Activated CD4-positive, alpha-beta memory T cell treated with anti-CD3 and anti-CD28 coated beads, Interleukin-2, amount 10 ng/mL, durations not matched to agents 7 days and 5 days (primary cell): ENCODE measurements at places on chromosomes 4 and X. TPM values are rescaled to one million over a fixed set of nuclear protein-coding genes. Genes with fewer than 3 reads are reported as not detected.

DNA sequence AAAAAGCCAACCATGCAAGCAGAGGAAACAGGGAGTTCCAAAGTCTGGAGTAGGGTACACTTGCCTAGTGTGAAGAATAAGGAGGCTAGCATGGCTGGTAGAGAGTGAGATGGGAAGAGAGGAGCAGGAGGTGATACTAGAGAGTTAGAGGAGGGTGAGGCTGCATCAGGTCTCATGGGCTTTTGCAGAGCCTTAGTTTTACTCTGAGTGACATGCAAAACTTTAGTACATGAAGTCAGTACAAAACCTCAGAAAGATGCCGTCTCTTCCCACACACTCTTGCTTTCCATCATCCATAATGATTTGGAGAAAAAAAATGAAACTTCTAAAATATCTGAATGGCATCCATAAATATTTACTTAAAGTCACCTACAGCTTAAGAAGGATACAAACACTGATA lies 5.0 kb downstream of the OPRPN start:
- DNase-seq, result no peak

DNA sequence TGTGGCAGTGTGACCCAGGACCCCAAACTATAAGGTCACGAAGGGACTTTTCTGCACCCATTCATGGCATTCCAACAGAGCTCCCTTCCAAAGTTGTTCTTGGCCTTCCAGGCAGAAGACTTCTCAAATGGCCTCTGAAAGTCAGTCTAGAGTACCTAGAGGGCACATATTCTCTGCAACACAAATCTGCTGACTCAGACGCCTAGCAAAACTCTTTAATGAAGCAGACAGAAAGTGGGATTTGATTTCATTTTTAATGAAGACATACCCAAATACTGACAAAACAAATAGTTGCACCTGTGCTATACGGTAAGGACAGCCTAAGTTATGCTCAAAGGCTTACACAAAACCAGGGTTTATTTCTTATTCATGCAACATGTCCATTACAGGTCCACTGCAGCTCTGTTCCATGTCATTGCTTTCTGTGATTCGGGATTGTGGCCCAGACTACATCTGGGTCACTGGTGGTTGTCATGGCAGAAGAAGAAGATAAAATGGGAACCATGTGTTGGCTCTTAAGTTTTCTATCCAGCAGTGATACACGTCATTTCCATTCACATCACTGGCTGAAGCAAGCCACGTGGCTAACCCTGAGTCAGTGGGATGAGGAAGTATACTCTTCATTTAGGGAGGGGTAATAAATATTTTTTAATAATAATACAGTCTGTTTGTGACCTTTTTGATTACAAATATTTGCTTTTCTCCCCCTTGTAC lies 57.7 kb downstream of the NAT8L start:
- no peak for DNase-seq

- DNase-seq, result no peak
These were observed 1141.1 kb downstream of the FAT4 start for GRCh38 chr4:126455865-126456264.

GRCh38 chr4:105148776-105149175 lies 2.1 kb downstream of the TET2 start:
- DNase-seq, result no peak

Gene STARD8
- 3.5 TPM for total RNA-seq

Gene USO1
- total RNA-seq, result 45.9 TPM

Gene UGT8
- total RNA-seq, result 0.25 TPM
